ENCODE measurements at places on chromosomes 2 and 18.
A peak's percentile ranks its signal among the peaks of the same experiment; 100 is the strongest.

DNA sequence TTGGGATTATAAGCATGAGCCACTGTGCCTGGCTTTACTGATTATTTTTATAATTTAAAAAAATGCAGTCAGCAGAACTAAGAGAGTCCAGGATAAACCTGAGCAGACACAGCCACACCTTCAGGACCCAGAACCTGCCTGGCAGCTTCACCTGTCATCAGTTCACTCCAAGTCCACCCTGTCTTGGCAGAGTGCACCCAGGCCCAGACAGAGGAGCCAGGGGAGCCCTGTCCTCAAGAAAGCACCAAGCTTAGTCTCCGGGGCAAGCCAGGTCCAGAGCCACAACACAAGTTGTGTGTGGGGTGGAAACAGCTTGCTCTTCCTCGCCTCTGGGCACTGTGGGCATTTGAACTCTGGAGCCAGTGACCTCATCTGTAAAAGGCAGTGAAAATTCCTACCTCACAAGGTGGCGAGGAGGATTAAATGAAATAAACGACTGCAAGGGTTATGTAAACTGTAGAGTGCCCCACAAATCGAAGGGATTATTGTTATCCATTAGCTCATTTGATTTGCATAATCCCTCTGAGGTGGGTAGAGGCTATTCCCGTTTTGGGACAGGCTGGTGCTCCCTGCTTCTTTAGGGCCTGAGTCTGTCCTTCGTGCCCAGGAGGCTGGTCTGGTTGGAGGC lies 24.7 kb downstream of the MYCN start:
- DNase-seq: no peak

DNA sequence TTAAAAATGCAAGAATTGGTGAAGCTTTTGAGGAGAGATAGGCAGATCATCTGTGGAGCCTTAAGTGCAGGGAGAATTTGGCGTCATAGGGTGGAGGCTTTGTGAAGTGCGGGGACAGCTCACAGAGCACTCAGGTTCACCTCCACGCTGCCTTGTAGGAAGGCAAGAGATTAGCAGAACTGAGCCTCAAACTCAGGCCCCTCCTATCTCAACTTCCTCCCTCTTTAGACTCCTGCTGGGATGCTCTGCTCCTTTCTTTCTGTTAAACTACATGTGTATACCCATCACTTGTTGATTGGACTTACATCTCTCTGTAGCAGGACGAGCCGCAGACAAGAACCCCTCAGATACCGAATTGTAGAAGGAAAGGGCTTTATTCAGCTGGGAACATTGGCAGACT lies 422.2 kb downstream of the SETBP1 start:
- DNase-seq: no peak

- DNase-seq: no peak
Observed at GRCh38 chr2:86027922-86028765, 77.5 kb downstream of the POLR1A start.

GRCh38 chr2:109304731-109305470 lies 175.9 kb downstream of the SH3RF3 start:
- no peak for DNase-seq

GRCh38 chr2:44981714-44982108 lies 27.5 kb downstream of the SIX2 start:
- peak; percentile 76 for DNase-seq

Data from astrocyte of the spinal cord (primary cell).